ENCODE measurements at places on chromosomes 7 and 10.

DNA sequence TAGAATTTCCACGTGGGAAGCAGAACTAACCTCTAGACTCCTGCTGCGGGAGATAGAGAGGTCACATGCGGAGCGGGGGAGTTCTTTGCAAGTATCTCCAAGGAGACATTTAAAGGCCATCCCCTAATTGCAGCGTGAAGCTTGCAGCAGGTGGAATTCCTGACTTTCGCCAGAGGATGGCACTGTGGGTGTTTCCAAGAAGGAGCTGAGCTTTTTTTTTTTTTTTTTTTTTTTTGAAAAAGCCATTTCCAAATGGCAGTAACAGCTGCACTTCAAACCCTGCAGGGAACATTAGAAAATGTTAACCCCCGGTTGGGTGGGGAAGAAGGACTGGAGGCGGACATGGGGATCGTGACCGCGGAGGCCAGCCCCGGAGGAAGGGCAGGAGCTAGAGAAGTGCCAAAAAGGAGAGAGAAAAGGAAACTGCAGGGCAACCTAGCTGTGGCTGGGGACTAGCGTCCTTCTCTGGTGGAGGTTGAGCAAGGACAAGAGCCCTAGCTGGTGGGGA lies 487.7 kb downstream of the TYW1 start:
- DNase-seq: peak; percentile 64

DNA sequence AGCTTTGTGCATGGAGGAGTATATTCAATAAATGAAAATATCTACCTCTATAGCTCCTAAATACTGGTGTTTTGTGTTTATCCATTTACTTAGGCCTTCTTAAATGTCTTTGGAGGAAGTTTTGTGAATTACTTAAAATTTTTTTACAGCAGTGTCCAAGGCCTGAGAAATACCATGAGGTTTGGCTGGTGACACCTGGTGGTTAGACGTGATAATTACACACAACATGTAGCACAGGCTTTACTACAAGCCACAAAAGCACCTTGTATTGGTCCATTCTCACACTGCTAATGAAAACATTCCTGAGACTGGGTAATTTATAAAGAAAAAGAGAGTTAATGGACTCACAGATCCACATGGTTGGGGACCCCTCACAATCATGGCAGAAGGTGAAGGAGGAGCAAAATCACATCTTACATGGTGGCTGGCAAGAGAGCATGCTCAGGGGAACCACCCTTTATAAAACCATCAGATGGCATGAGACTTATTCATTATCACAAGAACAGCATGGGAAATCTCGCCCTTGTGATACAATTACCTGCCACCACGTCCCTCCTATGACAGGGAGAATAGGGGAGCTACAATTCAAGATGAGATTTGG lies 20.6 kb downstream of the HYAL4 start:
- DNase-seq: peak; percentile 70

- DNase-seq: no peak
Observed at GRCh38 chr10:393106-393745, 258.0 kb downstream of the ZMYND11 start.

GRCh38 chr7:6658618-6659345 lies 21.7 kb downstream of the ZNF316 start:
- no peak for DNase-seq

DNA sequence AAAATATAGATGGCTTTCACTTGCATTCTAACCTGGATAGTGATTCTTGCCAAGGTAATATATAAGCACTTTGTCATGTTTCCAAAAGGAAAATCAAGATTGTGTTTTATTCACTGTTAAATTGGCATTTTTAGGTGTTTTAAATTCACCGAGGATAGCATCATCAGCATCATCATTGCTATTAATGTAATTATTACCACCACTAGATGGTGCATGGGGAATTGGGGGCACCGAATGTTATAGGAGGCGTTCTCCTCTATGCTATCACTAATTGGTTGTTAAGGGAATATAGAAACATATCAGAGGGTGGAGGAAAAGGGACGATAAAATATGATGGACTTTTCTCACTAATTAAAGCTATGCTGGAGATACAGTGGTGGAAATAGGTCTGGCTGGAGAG lies 95.5 kb downstream of the CELF2 start:
- peak; percentile 58 for DNase-seq

GRCh38 chr10:117432866-117433265 lies 57.6 kb upstream of the PDZD8 start:
- no peak for DNase-seq

GRCh38 chr7:149010451-149010850 lies 17.9 kb downstream of the PDIA4 start:
- no peak for DNase-seq

GRCh38 chr10:26216585-26217395 lies at the start of gene GAD2:
TSS of gene GAD2 (plus strand) at chr10:26216774. CDS start at chr10:26216810, 36 bp downstream.
- no peak for DNase-seq
